ENCODE measurements at places on chromosomes 1 and 21.
A peak's percentile ranks its signal among the peaks of the same experiment; 100 is the strongest.

GRCh38 chr1:207304710-207305488 lies 16.6 kb upstream of the CD55 start:
- H3K27ac ChIP-seq = no peak overlapping the region
- H3K36me3 ChIP-seq = no peaks in the 10 kb centered on the region
- no peaks in the 10 kb centered on the region for H3K27me3 ChIP-seq

GRCh38 chr1:16043521-16043920 lies at the start of gene CLCNKB:
Gene CLCNKB, plus strand, starts transcription at chr1:16043782. Its CDS starts 711 bp downstream, at chr1:16044493.
- no peaks in the 10 kb centered on the region for H3K4me1 ChIP-seq
- no peak within 1 kb of the TSS for H3K27ac ChIP-seq

GRCh38 chr1:22710701-22711049 lies at the start of gene EPHB2:
Gene EPHB2, plus strand, starts transcription at chr1:22710839. Its CDS starts 144 bp downstream, at chr1:22710983.
- H3K27me3 ChIP-seq = peaks cover 19% of the 10 kb centered on the region
- H3K4me1 ChIP-seq = no peaks in the 10 kb centered on the region
- H3K36me3 ChIP-seq = no peaks in the 10 kb centered on the region
- no peak for DNase-seq
- peak within 1 kb of the TSS; percentile 31 for H3K4me3 ChIP-seq

DNA sequence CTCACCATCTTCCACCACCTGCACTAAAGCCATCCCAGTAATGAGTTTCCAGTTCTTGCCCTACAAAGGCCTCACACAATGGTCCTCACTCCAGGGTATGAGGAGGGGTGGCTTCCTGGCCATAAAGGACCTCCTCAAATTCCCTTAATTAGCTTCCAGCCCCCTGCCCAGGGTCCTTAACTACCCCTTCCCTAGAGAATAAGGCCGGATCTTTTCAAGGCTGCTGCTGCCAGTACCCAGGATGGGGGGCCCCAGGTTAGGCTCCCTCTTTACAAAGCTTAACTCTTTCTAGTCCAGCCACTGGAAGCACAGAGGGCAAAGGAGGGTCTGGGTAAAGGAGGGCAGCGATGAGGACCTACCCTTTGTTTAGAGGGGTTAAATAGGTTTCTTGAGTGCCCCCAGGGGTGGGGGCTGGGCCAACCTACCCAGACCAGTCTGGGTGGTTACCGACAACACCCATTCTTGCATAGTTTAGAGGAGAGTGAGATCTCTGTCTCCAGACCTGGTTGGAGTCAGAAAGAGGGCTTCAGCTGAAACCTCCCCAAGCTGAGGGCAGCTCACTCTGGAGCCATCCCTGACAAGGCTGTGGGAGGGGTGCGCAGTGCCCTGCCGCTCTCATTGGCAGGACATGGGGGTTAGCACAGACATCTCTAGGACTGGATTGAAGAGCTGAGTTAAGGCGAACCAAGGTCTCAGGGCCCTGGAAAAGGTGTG lies 7.1 kb downstream of the BLACAT1 start:
- no peak overlapping the region for H3K4me3 ChIP-seq
- peaks cover 17% of the 10 kb centered on the region for H3K4me1 ChIP-seq
- peaks cover 18% of the 10 kb centered on the region for H3K27me3 ChIP-seq
- DNase-seq = no peak
- H3K36me3 ChIP-seq = no peaks in the 10 kb centered on the region

- H3K4me3 ChIP-seq = no peak overlapping the region
- H3K27me3 ChIP-seq = no peaks in the 10 kb centered on the region
- H3K4me1 ChIP-seq = peaks cover 37% of the 10 kb centered on the region
- H3K27ac ChIP-seq = peak overlapping the region; percentile 68
- DNase-seq = peak; percentile 87
- H3K36me3 ChIP-seq = no peaks in the 10 kb centered on the region
Observed at GRCh38 chr21:42262831-42263231, 43.9 kb downstream of the ABCG1 start.

GRCh38 chr1:47618830-47619229 lies 181.0 kb downstream of the FOXD2 start:
- H3K36me3 ChIP-seq = no peaks in the 10 kb centered on the region
- no peaks in the 10 kb centered on the region for H3K27me3 ChIP-seq
- no peak for DNase-seq
- peaks cover 37% of the 10 kb centered on the region for H3K4me1 ChIP-seq

DNA sequence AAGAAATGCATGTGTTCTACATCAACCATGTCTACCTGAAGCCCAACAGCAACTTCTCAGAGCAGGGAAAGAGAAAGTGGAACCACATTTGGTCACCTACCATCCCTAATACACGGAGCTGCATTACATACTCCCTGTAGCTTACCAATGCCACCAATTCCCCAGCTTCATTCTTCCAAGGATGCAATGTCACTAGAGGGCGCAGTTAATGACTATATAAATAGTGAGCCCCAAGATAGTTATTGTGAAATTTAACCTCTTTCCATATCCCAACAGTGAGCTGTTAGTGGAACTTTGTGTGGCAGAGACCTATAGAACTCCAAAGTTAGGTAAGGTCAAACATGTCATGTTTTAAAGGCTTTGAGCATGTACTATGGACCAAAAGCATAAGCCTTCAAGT lies 618.3 kb downstream of the SMYD3 start:
- H3K27me3 ChIP-seq = no peaks in the 10 kb centered on the region
- H3K4me1 ChIP-seq = no peaks in the 10 kb centered on the region
- no peak overlapping the region for H3K27ac ChIP-seq
- H3K4me3 ChIP-seq = no peak overlapping the region
- no peaks in the 10 kb centered on the region for H3K36me3 ChIP-seq

DNA sequence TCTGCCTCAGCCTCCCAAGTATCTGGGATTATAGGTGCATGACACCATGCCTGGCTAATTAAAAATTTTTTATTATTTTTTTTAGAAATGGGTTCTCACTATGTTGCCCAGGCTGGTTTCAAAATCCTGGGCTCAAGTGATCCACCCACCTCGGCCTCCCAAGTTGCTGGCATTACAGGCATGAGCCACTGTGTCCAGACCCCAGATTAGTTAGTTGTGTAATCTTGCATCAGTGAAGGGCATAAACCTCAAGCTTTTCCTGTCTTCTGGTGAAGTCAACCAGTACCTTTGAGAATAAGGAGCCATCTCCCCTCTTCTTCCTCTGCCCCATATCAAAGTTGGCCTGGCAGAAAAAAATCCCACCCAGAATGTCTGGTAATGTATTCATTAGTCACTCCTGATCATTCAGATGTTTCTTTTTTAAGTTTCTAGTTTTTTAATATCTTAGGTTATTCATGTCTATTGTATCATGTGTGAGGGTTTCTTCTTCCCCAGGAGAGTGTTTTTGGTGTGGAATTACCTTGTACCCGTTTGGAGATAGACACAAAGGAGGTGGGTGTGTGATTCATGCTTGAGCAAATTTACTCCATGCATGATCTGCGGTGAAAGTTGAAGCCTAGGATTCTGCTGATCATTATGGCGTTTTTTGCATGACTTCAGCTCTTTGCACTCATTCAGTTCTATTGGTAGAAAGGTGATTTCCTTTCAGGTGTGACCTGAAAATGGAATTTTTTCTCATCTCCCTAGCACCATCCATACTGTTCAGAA lies 144.0 kb downstream of the FMN2 start:
- H3K27ac ChIP-seq = no peak overlapping the region
- H3K4me1 ChIP-seq = no peaks in the 10 kb centered on the region
- DNase-seq = no peak

DNA sequence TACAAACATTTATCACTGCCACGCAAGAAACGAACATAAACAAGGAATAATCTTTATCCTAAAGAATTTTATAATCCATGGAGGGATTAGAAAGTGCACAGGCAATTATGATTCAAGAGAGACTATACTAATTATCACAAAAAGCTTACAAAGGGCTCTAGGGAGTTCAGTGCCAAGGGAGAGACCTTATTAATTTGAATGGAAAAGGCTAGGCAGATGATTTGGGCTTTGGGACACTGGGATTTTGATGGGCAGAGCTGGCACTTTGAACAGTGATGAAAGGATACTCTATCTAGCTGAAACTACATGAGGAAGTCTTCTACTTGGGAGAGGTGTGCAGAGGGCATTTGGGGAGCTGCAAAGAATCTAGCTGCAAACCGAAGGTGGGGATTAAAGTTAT lies 48.9 kb upstream of the IVNS1ABP start:
- no peaks in the 10 kb centered on the region for H3K36me3 ChIP-seq
- DNase-seq = no peak
- H3K4me3 ChIP-seq = no peak overlapping the region
- no peaks in the 10 kb centered on the region for H3K4me1 ChIP-seq
- no peak overlapping the region for H3K27ac ChIP-seq

- H3K27me3 ChIP-seq = no peaks in the 10 kb centered on the region
- no peaks in the 10 kb centered on the region for H3K4me1 ChIP-seq
- no peak overlapping the region for H3K27ac ChIP-seq
- no peak for DNase-seq
- no peaks in the 10 kb centered on the region for H3K36me3 ChIP-seq
Observed at GRCh38 chr1:30267856-30268255, 455.5 kb downstream of the MATN1 start.
